GM10248 (cell line): ENCODE measurements at places on chromosomes 6 and 20.
A peak's percentile ranks its signal among the peaks of the same experiment; 100 is the strongest.

DNA sequence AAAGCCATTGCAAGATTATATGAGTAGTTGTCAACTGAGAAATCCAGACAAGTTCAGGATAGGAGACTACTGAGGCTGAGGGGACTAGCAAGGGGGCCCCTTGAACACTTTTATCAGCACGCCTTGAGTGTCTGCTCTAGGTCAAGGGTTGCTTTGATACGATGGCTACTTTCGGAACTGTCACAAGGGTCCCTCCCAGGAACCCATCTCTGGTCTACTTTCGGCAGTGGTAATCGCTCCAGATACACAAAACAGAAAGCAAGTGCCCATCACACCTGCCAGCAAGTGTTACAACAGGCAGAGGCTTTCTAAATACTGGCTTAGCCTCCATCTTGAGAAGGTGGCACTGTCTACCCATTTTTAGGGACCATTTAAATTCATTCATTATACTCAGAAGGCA is 61.1 kb downstream of the GJA10 start:
- no peak for DNase-seq

DNA sequence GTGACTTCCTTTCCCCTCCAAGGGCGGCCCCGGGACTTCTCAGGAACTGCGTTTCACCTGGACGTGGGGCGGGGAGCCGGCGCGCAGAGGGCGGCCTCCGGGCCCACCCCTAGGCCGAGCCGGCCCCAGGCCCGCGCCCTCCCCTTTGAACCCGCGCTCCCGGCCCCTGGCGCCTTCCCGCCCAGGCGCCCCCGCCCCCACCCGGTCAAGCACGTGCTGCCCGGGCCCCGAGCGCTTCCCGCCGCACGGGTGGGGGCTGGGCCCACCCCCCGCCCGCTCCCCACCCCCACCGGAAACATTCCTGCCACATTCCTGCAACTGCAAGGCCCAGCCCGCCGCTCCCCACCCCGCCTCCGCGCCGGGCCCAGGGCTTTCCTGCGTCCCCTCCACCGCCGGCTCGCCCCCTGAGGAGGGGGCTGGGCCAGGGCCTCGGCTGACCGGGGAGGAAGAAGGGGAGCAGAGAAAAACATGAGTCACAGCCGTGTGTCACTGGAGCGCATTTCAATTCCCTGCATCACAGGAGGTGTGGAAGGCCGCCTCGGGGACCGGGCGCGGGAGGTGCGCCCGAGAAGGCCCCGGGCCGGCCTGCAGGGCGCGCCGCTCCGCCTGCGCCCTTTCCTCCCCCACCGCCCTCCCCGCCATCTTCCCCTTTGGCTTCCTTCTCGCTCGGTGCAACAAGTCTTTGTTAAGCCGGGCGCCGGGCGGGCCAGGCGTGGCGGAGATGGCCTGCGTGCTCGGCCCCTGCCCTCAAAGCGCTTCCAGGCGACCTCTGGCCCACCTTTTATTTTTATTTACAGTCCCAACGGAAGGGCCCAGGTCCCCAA is 1.2 kb upstream of the HMGA1 start:
- peak; percentile 64 for DNase-seq

DNA sequence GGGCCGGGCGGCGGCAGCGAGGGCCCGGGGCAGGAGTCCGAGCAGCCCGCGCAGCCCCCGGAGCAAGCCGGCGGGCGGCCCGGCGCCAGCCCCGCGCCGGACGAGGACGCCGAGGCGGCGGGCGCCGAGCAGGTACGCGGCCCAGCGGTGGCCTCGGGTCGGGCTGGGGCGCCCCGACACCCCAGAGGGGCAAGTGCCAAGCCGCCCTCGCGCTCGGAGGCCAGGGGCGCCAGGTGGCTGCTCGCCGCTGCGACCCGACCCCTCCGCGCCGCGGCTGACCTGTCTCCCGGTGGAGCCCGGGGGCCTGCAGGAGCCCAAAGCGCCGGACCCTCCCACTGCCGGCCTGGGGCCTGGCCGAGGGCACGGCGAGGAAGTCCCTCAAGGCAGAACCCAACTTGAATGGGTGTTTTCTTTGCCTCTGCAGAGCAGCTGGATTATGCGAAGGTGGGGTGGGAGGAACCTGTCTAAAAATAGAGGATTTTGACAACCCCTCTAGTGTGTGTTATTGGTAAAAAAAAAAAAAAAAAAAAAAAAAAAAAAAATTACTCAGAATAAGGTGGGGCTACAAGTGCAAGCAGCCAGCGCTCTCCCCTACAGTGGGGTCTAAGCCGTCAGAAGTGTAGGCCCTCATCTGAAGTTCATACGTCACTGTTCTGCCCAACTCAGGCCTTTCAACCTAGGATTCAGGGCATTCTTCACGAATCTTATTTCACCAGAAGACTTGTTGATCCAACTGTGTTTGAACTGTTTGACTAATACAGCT is 609 bp downstream of the OGFRL1 start:
- DNase-seq: peak; percentile 26

- DNase-seq: no peak
Observed at GRCh38 chr20:2738331-2739041, 45.9 kb downstream of the EBF4 start.

- DNase-seq: peak; percentile 44
Observed at GRCh38 chr6:21022343-21023107, 488.3 kb downstream of the CDKAL1 start.

- DNase-seq: no peak
Observed at GRCh38 chr6:123838505-123839234, 35.0 kb downstream of the NKAIN2 start.

DNA sequence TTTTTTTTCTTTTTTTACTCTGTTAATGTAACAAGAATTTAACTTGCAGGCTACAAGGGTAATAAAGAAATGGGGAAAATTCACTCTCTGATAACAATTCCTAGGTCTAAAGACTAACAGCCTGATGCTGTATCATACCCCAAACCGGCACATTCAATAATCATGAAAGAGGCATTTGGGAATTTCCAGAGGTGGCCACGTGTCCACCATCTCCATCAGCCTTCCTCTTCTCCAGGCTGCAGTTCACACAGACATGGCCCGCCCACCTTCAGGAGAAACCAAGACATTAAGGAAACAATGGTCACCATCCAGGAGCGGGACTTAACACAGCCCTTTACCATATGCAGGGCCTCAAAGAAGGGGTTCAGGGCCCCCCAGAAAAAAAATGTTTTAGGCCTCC is 44.8 kb downstream of the PDE10A start:
- no peak for DNase-seq

GRCh38 chr6:110738899-110739365 is 76.3 kb downstream of the CDK19 start:
- no peak for DNase-seq

- DNase-seq: no peak
Observed at GRCh38 chr6:152091851-152092341, 284.4 kb downstream of the ESR1 start.

DNA sequence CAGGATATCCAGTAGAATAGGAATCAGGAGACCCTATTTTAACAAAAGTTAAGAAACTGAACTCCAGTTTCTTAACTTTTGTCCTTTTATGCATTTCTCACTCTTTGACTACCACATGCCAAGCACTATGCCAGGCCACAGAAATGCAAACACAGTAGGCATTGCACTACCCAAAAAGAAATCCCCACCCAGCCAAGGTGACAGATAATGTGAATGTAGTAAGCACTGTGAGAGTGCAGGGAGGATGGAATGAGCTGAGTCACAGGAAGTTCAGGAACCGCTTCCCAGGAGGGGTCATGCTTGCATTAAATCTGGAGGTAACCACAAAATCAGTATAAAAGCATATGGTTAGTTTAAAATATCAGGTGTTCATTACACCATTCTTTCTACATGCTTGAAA is 20.1 kb upstream of the FAM83C start:
- no peak for DNase-seq

- DNase-seq: no peak
Observed at GRCh38 chr6:167998215-167998614, 744 bp downstream of the KIF25 start.

DNA sequence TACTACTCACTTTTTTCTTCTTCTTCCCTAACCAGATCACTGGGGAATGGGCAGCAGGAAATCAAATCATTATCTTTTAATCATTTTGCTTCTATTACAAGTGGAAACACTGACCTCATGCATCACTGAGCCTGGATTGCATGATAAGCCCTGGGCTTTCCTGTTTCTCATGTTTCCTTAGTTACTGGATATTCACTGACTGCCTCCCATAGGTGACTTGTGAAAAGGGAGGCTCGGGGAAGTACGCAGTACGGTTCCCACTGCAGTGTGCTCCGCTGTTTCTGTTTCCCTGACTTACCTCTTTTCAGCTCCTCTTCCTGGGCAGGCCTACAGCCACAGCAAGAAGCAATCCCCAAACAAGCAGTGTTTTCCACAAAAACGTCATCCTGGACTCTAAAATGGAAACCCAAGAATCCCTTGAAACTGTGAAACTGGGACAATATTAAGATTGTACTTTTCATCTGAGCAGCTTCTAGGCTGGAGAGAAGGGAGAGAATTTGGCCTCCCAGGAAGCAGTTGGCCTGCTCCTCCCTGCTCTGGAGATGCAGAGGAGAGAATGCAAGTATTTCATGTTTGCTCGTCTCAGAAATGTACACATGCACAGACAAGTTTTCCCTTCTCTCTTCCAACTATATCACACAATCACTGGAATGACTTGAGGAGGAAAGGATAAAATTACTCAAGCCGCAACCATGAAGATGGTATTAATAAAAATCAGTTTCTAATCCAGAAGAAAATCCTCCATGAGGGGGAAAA is 13.1 kb downstream of the BTNL2 start:
- no peak for DNase-seq

- no peak for DNase-seq
Observed at GRCh38 chr20:34843421-34843820, 18.0 kb upstream of the NCOA6 start.

DNA sequence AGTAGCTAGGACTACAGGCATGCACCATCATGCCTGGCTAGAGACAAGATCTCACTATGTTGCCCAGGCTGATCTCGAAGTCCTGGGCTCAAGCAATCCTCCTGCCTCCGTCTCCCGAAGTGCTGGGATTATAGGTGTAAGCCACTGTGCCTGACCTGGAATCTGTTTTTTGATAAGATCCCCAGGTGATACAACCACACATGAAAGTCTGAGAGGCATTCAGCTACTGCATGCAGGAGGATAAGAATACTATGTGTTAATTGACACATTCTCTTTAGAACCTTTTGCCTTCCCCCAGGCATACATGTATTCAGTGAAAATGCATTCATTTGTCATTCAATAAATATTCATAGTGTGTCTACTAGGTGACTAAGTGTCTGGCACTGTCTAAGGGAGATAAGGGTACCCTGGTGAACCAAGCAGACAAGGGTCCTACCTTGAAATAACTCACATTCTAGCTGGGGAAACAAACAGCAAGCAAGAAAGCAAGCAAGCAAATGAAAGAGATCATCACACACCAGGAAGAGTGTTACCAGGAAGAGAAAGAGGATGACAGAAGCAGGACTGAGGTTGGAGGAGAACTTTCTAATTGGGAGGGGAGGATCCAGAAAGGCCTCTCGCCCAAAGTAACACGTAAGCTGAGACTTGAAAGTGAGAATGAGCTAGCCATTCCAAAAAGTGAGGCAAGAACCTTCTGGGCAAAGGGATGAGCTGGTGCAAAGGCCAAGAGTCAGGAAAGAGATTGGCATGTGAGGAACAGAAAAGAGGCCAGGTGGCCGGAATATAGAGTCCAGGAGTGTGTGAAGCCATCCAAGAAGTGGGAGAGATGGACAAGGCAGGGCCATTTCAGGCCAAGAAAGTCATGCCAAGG is 6.5 kb downstream of the GFOD1 start:
- no peak for DNase-seq

GRCh38 chr6:139852488-139853140 is 478.2 kb upstream of the CITED2 start:
- DNase-seq: no peak

GRCh38 chr6:90463359-90463758 is 123.5 kb downstream of the MAP3K7 start:
- no peak for DNase-seq

- no peak for DNase-seq
Observed at GRCh38 chr20:50592282-50593004, 82.3 kb downstream of the PTPN1 start.

DNA sequence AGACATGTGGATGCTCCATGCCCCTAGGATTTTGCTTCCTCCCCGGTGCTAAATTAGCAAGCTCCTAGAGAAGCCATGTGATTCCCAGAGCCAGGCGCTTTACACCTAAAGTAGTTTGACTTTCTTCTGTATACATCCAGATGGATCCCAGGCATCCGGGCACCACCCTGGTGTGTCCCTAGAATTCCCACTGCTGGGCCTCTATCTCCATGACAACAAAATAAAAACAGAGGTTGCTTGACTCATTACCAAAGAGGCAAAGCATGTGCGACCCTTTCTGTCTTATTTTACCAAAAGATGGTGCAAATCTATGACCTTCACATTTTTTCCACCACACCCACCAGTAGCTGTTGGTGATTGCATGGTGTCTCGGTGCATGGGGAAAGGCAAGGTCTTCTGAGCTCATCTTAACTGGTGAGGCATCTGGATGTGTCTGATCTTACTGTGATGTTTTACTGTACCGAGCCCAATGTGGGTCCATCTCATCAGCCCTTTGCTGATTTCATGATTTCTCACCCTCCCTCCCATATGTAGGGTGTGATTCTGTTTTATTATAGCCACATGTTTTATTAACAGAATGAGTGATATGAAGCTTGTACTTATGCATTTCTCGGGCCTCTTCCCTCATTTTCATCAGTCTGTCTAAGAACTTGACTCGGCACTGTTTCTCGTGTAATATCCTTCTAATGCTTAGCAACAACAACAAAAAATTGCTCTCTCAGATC is 27.4 kb upstream of the VAPB start:
- no peak for DNase-seq

GRCh38 chr6:27980111-27980510 is 23.1 kb downstream of the OR2B6 start:
- DNase-seq: no peak

DNA sequence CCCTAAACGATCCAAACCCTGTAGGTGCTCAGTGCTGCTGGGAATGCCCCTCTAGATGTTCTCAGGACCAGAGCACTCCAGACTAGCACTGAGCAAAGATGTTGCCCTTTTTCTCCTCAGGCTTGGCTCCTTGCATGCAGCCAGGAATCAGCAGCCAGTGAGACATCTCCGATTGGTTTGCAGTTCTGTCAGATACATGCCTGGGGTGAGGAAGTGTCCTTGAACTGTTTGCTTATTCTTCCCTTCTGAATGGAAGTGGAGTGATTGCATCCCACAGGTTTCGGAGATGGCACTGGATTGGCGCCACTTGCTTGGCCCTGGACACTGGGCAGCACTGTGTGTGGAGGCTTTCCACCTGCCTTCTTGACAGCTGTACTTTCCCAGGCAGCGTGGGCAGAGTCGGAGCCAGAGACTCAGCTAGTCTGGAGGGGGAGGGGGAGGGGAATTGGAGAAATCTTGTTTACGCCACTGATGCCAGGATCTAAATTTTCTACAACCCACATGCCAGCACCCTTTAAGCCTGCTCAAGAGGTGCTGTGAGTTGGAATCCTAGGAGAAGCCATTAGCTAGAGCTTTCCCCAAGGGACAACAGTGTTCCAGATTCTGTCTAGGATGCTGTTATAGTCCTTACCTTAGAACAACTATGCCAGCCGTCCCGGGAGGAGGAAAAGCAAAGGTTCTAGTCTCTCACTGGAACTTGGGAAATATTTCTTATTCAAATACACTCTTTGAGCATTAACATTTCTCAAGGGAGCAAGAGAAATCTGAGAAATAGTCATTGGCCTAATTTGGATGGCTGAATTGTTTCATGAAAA is 49.2 kb upstream of the SASH1 start:
- DNase-seq: no peak
